ENCODE measurements at places on chromosomes 7 and 10.

DNA sequence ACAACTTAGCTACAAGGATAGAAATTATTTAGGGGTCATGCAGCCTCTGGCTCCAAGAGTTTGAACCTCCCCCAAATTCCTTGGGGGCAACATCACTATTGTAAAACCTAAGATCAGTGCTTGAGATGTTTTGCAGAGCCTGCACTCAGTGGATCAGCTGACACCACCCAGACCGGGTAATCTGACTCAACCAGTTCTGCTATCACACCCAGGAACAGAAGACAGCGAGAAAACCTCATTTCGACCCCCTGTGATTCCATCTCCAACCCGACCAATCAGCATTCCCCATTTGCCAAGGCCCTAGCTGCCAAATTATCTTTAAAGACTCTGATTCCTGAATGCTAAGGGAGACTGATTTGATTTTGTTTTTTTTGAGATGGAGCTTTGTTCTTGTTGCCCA, 5.2 kb downstream of the TACR2 start:
- DNase-seq, result no peak

DNA sequence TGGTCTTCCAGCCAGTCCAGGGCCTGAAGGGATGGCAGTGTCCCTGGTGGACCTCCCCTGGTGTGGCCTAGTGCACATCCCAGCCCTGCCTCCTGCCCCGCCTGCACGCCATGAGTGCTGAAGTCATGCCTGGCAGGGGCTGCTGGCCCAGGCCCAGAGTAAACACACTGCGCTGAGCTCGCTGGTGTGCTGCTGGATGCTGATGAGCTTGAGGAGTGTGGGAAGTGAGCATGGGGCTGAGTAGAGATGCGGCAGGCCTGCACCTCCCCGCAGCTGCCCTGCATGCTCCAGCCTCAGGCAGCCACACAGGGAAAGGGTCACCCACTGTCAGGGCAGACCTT, 43.2 kb downstream of the HTRA1 start:
- no peak for DNase-seq

DNA sequence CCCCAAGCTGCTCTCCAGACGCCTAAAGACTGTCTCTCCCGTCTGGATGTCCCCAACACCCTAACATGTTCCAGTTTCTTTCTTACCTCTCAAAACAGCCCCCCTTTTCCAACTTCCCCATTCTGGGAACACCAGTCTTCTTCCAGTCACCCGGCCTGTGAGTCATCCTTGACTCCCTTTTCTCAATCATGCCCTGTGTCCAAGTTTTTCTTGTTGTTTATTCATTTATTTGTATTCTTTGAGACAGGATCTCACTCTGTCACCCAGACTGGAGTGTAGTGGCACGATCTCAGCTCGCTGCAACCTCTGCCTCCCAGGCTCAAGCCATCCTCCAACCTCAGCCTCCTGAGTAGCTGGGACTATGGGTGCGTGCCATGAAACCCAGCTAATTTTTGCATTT, 15.6 kb downstream of the SNX10 start:
- no peak for DNase-seq

DNA sequence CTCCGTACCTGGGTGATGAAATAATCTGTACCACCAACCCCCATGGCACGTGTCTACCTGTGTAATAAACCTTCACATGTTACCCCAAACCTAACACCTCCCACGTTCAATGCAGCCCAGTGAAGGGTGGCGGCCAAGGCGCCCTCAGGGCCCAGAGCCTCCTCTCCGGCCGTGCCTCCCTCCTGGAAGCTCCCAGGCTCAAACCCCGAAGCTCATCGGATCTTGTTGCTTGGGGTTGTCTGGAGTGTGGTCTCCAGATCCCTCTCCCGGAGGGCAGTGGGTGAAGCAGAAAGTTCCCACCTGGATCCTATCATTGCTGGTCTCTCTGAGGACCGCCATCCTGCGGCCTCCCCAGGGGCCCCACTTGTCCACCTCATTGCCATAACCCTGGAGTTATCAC, 9.4 kb upstream of the KNDC1 start:
- no peak for DNase-seq

DNA sequence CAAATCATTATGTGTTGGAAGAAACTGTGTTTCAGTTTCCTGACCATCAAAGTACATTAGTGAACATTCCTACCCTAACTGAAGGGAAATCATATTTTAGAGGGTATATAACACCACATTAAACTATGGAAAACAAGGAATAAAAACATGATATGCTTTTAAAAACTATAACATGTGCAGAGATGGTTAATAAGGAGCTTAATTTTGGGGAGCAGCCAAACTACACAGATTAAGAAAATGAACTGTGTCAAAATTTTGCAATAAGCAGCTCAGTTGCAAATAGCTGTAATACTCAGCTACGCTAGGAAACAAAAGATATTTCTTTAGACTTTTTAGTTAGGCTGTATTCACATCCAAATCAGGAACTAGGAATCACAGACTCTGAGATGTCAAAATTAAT, 1115.7 kb upstream of the CELF2 start:
- DNase-seq, result no peak

DNA sequence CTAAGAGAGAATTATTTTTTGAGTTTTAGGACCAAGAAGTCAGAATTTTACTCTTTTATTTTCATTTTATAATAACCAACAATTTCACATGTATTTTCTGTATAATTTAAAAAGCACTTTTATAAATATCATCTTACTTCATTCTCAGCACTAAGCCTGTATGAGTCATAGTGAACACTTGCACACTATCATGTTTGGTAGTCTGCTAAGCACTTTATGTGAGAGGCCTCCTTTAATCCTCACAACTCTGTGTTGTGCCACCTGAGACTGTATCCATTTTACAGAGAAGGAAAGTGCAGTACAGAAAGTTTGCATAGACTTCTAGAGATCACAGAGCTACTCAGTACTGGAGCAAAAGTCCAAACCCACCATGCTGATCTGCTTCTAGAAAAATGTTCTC, 939.6 kb downstream of the NRG3 start:
- DNase-seq, result no peak

- no peak for DNase-seq
These were observed 8.3 kb downstream of the CAMK1D start for GRCh38 chr10:12357525-12358151.

GRCh38 chr10:36888925-36889573, 236.3 kb upstream of the ANKRD30A start:
- peak; percentile 3 for DNase-seq

DNA sequence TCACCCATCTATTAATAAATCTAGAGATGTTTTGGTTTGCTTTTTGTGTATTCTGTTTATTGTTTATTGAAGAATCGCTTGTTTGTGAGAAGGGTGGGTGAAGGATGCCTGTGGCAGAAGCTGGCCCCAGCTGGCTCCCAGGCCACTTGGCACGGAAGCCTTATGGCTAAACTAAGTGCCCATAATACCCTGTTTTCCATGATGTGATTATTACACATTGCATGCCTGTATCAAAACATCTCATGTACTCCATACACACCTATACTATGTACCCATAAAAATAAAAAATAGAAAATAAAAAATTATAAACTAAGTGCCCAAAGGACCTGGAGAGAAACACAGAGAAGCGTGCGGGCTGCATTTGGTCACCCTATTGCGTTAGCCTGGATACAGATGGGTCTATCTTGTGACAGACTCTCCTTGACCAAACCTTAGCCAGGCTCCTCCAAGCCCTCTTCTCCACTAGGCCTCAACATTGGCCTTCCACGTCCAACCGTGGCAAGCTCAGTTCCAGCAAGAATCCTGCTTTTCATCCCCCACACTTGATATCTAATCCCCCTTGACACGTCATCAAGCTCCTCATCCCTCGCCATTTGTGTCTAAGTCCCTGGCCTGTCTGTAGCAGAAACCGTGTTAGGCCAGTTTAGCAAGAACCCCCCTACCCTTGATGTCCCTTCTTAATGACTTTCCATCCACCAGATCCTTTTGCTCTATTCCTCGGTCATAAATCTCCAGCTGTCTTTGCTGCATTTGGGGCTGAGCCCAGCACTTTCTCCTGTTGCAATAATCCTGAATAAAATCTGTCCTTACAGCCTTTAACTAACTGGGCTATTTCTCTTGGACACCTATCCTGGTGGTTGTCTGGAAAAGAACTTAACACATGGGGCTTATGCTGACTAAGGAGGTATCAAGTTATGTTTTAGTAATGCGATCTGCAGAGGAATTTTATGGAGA, 245.2 kb downstream of the TNS3 start:
- DNase-seq, result no peak

- no peak for DNase-seq
These were observed 8.8 kb downstream of the TMEM120A start for GRCh38 chr7:75985518-75986146.

- DNase-seq, result no peak
These were observed 32.2 kb upstream of the MCU start for GRCh38 chr10:72659694-72660093.
